ENCODE measurements at places on chromosomes 1 and 21. TPM values are rescaled to one million over a fixed set of nuclear protein-coding genes. Genes with fewer than 3 reads are reported as not detected.
A peak's percentile ranks its signal among the peaks of the same experiment; 100 is the strongest.

DNA sequence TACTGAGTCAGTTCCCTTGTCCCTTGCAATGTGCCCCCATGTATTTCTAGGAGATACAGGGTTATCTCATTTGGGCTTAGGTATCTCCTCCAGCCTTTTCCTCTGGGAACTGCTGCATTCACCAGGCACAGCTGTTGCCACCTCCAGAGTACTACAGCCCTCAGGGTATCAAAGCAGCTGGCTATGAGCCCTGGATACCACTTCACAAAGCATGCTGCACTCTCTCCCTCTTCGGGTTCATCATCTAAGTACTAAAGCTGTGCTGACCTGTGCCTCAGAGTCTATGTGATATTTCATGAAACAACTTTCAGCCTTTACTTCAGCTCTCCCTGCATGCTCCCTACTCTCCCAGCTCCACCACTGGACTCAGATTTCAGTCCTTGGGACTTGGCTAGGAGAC lies 62.3 kb downstream of the CCDC185 start:
- DNase-seq, result no peak

Gene HSD3B1
- not detected for total RNA-seq

Gene KRTAP7-1
- total RNA-seq, result not detected

- DNase-seq, result peak; percentile 75
Measured at GRCh38 chr1:145961425-145962156, 2.8 kb downstream of the ANKRD34A start.

GRCh38 chr1:110508028-110508940 lies 10.7 kb downstream of the KCNA10 start:
- DNase-seq, result peak; percentile 87

Data from upper lobe of right lung (tissue), 1 donor.